ENCODE measurements at places on chromosomes 2 and 18.

- DNase-seq: no peak
These were observed 801.8 kb downstream of the CCDC85A start for GRCh38 chr2:56985609-56986008.

DNA sequence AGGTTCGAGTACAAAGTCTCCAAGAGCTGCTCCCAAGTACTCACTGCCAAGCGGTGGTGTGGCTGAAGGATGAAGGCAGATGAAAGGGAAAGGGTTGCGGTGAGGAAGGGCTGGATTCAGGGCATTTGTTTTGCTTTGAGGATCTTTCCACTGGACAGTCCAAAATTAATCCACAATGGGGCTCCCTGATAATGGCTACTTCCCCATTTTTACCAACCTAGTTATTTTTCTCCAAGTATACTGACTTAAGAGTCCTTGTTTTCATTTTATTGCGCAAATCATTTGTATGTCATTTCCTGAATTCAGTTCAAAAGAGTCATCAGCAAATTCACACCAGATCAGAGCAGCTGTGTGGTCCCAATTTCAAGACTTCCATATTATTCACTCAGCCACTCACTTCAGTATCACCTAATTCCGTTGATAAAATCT lies 464 bp upstream of the SESTD1 start:
- DNase-seq: no peak

DNA sequence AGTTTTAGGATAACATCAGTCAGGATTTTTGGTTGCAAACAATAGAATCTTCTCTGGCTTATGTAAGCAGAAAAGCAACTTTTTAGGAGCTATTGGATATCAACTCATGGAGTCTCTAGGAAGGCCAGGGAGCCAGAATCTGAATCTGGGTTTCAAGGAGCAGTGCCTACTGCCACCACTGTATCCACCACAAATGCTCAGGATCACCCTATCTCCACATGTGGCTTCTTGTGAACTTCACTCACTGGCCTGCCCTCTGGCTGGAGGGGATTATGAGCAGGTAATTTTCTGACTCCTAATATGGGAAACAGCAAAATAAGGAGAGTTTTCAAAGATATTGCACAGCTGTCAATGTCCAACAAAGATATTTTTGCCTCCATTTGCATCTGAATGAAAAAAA lies 142.9 kb downstream of the PKP4 start:
- no peak for DNase-seq

DNA sequence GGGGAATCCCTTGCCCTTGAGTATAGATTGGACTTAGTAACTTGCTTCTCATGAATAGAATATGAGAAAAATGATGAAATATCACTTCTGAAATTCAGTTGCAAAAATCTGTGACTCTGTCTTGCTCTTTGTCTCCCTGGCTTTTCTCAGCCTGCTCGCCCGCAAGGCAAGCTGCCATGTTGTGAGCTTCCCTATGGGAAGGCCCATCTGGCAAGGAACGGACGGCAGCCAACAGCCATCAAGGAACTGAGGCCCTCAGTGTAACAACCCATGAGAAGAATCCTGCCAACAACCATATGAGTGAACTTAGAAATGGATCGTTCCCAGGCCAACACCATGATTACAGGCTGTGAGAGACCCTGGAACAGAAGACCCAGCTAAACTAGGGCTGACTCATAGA lies 58.4 kb upstream of the PGAP1 start:
- no peak for DNase-seq

GRCh38 chr2:176395273-176395854 lies 126.1 kb downstream of the MTX2 start:
- no peak for DNase-seq

DNA sequence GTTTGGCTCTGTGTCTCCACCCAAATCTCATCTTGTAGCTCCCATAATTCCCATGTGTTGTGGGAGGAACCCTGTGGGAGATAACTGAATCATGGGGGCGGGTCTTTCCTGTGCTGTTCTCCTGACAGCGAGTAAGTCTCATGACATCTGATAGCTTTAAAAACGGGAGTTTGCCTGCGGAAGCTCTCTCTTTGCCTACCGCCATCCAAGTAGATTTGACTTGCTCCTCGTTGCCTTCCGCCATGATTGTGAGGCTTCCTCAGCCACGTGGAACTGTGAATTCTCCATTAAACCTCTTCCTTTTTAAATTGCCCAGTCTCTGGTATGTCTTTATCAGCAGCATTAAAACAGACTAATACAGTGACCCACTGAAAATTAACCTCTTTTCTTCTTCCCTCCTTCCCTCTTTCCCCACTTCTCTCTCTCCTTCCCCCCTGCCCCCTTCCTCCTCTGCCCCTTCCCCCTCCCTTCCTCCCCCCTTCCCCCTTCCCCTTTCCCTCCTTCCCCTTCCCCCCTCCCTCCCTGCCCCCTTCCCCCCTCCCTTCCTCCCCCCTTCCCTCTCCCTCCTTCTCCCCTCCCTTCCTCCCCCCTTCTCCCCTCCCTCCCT lies 818.8 kb downstream of the SLC4A3 start:
- DNase-seq: no peak

DNA sequence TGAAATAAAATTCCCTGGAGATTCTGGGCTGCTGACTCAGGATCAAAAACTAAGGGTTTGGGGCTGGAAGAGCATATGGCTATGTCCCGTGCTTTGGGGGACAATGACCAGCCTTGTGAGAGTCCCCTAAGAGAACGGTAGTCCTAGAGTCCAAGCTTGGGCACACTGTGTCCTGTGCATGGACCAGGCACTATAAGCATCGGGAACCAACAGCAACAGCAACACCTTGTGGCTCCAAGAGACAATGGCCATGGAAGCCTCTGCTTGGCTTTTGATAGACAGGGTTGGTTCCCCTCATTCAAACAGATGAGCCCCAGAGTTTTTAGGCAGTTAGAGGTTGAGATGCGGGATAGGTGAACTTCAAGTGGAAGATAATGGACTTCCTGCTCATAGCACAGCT lies 294.4 kb upstream of the CHAC2 start:
- no peak for DNase-seq

DNA sequence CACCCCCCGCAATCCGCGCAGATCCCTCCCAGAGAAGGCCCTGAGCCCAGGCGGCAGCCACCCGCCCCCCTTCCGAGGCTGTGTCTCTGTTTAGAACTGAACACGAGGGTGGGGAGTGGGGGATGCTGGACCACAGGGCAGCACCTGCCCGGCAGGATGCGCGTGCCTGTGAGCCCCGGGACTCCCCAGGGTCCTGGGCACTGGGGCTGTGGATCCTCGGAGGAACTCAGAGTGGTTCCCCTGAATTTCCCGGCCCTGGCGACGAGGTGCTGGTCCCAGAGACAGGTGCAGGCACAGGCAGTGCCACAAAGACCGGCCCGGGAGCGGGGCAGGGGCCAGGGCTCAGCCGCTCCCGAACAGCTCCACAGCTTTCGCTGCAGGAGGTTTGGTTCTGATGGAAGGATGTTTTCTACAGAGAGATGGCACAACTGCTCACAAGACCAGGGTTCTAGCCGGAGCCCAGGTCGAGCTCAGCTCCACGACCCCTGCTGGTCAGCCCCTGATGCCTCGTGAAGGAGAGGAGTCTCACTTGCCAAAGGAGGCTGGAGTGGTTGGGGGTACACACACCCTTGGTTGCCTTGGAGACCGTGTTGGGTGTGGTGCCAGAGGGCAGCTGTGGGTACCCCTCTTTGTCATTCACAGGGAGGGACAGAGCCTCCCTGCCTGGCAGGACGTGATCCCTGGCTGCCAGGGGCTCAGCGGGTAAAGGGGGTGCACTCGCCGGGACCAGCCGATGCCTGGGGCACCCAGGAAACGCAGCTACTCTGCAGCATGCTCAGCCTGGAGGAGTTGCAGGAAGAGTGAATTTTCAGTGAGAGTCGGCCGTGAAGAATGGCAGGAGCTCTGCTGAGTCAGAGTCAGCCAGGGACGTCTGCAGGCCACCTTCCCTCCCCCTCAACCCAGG lies 4.4 kb upstream of the NEU4 start:
- peak; percentile 16 for DNase-seq

DNA sequence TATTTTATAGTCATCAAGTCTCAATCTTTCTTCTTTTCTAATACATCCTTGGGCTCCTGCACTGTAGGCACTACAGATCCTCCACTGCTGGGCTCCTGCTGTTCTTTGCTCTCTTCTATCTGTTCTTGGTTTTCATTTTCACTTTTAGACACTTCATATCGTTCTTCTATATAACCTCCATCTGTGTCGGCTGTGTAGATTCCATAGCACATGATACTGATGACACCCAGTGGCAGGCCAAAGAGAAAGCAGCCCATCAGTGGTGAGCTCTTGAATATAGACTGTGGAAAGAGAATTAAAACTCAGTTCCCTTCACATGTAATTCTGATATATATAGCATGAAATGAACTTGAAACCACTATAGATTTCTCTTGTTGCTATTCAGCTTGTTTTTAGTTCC lies 38.0 kb downstream of the TMX3 start:
- no peak for DNase-seq

GRCh38 chr18:79185648-79186047 lies 116.5 kb downstream of the ATP9B start:
- no peak for DNase-seq

DNA sequence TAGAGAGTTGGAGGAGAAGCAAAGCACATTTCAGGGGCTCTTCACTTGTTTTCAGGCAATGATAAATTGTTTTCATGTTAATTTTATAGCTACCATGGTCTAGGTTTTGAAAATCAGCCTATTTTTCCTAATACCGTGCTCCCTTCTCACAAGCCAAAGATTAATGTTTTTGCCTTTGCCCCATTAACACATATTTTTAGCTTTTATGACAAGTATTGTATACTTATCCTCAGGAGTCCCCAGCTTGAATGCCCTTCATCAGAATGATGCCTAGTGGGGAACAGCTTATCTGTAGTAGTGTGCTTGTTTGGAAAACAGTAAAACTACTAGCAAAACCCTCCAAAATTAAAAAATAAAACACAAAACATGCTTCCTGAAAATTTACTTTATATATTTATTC lies 194.0 kb downstream of the LNPK start:
- DNase-seq: no peak

- DNase-seq: no peak
These were observed 148.7 kb downstream of the CTIF start for GRCh38 chr18:48687346-48688042.

- DNase-seq: no peak
These were observed 765 bp upstream of the LHCGR start for GRCh38 chr2:48756289-48756688.

GRCh38 chr2:146123714-146124113 lies 1603.8 kb upstream of the ZEB2 start:
- no peak for DNase-seq

- no peak for DNase-seq
These were observed 222.2 kb downstream of the LTBP1 start for GRCh38 chr2:33168922-33169321.

DNA sequence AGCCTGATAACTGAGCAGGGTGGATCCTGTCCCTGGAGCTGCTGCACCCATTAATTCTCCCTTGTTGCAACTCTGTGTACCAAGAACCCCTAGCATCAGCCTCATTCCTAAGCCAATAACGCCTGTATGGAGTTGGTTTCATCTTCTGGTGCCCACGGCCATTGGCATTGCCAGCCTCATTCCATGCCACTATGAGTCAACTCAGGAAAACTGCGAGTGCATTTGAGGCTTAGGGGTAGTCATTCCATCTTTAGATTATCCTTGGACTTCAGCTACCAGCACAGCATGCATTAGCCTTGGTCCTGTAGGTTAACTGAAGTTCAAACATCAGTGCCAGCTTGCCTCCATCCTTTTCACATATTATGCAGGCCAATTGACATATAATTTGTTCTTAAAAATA lies 1.4 kb upstream of the TRIM54 start:
- no peak for DNase-seq

DNA sequence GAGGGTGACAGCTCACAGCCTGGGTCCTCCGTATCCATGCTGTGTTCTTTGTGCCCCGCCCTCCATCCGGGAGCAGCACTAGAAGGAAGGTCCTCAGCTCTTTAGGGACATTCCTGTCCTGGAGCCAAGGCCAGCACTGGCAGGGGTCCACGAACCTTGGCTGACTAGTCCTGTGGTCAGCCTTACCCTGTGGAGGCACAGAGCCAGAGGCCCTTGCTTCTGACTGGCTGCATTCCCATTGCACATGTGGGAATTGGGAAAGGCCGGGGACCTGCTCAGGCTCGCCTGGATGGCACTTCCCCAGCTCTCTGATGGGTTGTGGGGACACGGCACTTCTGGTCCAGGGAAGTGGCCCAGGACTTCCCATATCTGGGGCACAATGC lies 24.9 kb upstream of the RHOB start:
- DNase-seq: no peak

DNA sequence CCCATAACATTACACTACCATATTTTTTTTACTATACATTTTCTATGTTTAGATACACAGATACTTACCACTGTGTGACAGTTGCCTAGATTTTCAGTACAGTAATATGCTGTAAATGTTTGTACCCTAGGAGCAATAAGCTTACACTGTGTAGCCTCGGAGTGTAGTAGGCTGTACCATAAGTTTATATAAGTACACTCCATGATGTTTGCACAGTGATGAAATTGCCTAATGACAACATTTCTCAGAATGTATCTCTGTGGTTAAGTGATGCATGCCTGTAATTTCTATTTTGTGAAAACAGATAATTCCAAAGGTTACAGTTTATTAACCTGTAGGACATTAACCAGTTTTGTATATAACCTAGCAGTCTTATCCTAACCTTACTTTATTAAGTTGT lies 128.1 kb upstream of the RBMS1 start:
- DNase-seq: no peak

DNA sequence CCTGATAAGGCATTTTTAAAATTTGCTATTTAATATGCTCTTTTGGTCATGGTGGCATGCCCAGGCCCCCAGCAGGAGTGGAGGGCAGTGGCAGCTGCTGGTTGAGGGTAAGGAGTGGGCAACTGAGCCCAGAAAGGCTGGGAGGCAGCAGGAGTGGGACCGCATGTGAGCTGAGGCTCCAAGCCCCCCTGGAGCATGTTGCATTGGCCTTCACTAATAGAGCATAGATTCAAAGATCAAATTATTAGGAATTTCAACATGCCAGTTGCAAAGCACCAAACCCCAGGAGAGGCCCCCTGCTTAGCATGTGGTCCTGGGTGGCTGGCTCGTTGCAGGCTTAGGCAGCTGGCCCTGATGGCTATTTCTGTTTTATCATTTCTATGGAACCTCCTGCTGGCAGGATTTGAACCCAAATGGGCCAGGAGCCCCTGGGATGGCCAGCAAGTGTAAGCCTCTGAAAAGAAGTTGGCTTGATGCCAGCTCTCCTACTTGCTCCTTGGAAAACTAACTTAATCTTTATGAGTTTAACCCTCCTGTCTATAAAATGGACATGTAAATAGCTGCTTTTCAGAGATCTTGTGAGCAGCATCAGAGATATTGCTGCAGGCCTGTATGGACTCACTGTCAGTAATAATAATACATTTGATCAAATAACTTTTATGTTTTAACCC lies 42.1 kb upstream of the TMEM131 start:
- no peak for DNase-seq

GRCh38 chr2:20622731-20623130 lies 28.2 kb downstream of the HS1BP3 start:
- DNase-seq: no peak

- no peak for DNase-seq
These were observed 74.9 kb upstream of the ARL4C start for GRCh38 chr2:234571620-234572407.

DNA sequence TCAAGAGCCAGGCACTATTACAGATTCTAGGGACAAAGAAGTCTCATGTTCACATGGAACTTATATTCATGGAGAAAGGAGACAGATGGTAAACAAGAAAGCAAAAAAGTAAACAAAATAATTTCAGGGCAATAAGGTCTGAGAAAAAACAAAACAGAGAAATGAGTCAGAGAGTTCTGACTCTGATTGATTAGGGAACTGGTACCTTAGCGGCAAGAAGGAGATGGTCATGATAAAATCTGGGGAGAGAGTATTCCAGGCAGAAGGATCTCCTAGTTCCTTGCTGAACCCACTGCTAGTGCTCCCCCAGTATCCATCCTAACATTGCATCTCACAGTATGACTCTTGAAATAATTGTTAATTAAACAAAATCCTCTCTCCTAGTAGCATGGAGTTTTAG lies 161.8 kb upstream of the KLF7 start:
- DNase-seq: no peak
